ENCODE measurements at places on chromosomes 1 and 21.

GRCh38 chr1:43366179-43366578 lies 1.6 kb downstream of the ELOVL1 start:
- DNase-seq = no peak

DNA sequence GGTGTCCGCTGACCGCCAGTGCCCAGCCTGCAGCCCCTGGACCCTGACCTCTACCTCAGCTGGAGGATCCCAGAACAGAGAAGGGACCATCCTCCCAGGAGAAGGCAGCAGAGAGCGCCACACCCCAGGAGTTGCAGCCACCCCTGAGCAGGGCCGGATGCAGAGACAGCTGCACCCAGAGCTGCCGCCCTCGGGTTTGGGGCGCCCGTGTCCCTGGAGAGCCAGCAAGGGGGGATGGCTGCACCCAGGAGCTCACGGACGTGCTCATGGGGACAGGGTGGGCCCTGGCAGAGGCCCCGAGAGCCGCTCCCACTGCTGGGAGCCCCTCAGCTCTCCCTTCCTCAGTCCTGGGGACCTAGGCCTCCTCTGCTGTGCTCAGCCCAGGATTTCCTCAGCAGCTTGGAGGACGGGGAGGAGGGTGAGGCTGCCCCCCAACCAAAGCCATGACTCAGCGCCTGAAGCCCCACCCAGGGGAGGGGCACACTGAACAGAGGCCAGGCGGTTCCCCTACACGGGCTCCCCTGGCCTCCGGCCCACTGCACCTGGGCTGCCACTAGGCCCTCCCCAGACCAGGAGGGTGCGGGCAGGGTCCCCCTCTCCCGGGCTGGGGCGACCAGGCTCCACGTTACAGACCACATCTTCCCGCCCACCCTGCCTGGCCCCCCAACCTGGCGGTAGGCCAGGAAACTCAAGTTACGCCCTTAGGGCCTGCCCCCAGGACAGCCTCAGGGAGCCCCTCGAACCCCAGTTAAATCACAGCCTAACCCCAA lies 2.2 kb downstream of the ACAP3 start:
- DNase-seq = peak; percentile 41

DNA sequence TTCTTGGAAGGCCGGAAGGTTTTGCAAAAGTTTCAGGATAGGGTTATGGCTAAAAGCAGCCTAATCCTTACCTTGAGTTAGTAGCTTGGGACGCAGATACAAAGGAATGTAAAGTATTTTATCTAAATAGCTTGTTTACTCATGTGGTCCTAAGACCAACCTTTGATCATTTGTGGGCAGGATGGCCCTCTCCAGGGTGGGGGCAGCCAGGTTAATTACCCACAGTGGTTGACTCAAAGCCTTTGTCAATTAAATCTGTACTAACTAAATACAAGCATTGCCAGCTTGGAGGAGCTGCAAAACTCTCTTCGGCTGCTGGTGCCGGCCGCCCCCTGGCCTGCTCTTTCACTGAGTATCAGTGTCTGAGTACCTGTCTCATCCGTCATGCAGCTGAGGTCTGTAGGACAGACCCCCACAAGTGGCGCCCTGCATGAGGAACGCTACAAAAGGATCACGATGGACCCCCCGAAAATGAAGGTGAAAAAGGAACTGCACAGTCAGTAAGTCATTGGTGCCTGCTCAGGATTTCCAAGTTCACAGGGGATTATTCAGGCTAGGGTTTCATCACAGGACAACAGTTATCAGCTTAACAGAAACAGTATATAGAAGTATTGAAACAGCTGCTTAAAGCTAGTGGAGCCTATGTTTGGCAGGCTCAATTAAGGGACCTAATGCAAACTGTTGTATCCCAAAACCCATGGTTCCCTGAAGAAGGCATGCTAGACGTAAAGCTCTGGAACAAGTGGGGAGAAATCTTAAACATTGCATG lies 212.5 kb upstream of the MAP1LC3C start:
- DNase-seq = no peak

- no peak for DNase-seq
Measured at GRCh38 chr1:102580806-102581205, 527.5 kb downstream of the COL11A1 start.

DNA sequence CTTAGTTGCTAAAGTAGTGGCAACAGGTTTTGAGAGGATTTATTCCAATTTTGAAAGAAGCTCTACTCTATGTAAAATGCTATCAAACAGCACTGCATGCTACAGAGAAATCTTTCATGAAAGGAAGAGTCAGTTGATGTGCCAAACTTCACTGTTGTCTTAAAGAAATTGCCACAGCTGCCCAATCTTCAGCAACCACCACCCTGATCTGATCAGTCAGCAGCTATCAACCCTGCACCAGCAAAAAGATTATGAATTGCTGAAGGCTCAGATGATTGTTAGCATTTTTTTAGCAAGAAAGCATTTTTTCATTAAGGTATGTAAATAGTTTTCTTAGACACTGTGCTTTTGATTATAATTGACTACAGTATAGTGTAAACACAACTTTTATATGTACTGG lies 49.6 kb downstream of the SLC9C2 start:
- no peak for DNase-seq

GRCh38 chr1:185479796-185480195 lies 162.8 kb upstream of the IVNS1ABP start:
- no peak for DNase-seq

- peak; percentile 11 for DNase-seq
Measured at GRCh38 chr21:30227633-30228404, 11.9 kb upstream of the CLDN8 start.

- DNase-seq = no peak
Measured at GRCh38 chr1:45009956-45010854, 919 bp downstream of the HECTD3 start.

GRCh38 chr21:42286416-42286815 lies 28.8 kb downstream of the TFF3 start:
- no peak for DNase-seq

- no peak for DNase-seq
Measured at GRCh38 chr1:5966543-5967205, 25.6 kb downstream of the NPHP4 start.

DNA sequence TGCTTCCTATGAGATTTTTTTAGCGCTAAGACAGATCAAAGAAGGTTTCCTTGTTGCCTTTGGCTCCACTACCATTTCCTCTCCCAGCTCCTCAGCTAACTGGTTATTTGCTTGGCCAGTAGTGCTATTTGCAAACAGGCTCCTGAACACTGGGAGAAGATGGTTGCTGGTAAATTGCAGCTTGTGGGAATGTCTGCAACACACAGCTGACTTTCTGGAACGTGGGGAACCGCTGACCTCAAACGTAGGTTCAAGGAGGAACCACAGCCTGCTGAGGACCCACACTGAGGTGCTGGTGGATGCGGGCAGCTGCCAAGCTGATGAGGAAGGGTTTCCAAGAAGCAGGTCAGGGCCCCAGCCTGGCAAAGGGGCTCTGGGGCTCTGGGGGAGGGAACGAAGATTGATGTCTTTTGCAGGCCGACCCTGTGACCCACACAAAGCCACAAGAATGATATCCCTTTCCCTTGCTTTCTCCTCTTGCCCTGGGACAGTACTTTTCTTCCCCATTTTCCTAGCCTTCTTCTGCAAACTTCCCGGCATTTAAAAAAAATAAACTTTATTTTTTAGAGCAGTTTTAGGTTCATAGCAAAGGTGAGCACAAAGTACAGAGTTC lies 24.8 kb downstream of the GNG4 start:
- DNase-seq = no peak

GRCh38 chr1:89737985-89738510 lies 82.8 kb upstream of the LRRC8D start:
- no peak for DNase-seq

GRCh38 chr21:25512095-25513081 lies 94.9 kb downstream of the MRPL39 start:
- peak; percentile 43 for DNase-seq

- DNase-seq = no peak
Measured at GRCh38 chr21:28991861-28992525, 684 bp downstream of the LTN1 start.

DNA sequence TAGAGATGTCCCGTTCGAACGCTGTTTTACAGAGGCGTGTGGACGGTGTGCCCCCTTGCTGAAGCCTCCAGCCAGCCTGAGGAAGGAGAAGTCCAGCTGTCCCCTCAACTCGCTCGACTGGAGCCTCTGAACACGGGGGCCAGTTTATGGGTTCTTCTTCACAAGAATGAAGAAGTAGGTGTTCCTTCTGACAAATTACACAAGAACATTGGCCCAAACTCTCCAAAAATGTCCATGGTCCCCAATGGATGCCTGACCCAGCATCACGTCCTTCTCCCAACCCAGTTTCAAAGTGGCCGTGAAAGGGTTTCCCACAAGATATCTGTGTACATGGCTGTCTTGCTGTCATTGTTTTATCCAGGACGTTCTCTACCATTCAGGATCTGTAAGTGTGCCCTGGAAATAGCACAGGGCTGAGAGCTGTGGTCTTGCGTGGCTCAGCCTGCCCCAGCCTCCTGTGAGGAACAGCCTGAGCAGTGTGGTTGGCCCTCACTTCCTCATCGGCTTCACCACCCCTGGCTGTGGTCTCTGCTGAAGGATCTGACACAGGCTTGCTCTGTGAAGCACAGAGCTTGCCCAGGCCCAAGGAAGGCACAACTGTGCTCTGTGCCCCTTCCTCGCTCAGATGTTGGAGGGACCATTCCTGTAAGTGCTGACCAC lies 1.0 kb upstream of the S100B start:
- DNase-seq = peak; percentile 76

GRCh38 chr1:207666342-207666741 lies 21.4 kb downstream of the CR1L start:
- no peak for DNase-seq

- DNase-seq = peak; percentile 95
Measured at GRCh38 chr1:244319283-244320132, 132.2 kb downstream of the ADSS2 start.

DNA sequence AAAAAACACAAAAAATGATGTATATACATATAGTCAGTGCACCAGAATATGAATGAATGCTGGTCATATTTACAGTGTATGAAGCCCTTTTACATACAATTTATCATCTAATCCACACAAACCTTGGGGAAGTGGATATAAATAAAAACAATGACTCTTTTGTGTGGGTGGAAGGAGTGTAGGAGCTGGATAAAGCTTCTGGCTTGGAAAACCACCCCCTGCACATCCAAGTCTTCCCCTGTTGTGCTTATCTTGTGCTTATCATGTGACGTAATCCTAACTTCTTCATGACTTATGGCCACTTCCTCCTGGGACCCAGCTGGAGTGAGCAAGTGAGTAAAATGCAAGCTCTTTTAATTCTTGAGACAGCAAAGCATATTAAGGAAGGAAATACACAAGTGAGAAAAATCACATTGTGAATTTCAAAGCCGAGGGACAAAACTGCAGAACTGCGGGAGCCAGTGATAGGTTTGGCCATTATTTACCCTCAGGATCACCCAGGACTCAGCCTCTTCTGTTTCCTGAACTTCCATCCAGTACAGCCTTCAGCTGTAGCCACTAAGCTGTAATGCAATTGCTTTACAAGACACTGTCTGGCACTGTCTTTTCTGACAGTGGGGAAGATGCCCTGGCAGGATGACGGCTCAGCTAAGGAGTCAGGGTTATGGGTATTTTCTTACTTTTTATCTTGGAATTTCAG lies 104.0 kb upstream of the PPM1J start:
- DNase-seq = peak; percentile 79

DNA sequence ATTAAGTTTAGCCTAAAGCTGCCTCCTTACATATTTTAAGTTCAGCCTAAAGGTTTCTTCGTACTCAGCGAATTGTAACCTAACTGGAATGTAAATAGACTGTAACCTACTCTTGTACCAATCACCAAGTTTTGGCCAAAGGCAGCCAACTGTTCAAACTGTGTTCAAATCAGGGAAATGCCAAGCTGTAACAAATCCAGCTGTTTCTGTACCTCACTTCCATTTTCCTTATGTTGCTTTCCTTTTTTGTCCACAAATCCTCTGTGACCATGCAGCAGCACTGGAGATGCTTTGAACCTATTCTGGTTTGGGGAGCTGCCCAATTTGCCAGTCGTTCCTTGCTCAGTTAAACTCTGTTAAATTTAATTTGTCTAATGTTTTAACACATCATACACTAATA lies 3.2 kb upstream of the APOBEC4 start:
- no peak for DNase-seq

DNA sequence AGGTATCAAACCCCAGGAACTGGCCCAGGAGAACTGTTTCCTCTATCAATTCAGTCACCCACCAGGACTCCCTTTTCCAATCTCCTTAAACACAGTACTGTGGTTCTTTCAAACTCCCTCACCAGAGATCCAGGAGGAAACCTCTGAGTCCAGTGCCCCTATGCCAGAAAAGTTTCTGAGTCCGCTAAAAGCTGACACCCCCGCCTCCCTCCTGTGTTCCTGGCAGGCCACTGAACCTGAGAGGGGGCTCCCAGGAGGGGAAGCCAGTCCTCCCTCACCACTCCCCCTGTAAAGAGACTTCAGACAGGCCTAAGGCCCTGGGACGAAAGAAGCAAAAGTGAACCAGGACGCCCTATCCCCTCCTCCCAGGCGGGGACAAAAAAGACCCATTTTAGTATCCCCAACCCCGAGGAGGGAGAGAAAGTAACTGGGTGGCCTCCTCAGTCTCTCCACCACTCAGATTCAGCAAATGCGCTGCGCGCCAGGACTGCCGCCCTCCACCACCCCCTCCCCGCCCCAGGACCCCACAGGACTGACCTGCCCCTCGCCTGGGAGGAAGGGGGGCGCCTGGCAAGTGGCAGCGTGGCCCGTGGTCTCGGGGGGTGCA lies 624 bp downstream of the SLC41A1 start:
- DNase-seq = no peak

DNA sequence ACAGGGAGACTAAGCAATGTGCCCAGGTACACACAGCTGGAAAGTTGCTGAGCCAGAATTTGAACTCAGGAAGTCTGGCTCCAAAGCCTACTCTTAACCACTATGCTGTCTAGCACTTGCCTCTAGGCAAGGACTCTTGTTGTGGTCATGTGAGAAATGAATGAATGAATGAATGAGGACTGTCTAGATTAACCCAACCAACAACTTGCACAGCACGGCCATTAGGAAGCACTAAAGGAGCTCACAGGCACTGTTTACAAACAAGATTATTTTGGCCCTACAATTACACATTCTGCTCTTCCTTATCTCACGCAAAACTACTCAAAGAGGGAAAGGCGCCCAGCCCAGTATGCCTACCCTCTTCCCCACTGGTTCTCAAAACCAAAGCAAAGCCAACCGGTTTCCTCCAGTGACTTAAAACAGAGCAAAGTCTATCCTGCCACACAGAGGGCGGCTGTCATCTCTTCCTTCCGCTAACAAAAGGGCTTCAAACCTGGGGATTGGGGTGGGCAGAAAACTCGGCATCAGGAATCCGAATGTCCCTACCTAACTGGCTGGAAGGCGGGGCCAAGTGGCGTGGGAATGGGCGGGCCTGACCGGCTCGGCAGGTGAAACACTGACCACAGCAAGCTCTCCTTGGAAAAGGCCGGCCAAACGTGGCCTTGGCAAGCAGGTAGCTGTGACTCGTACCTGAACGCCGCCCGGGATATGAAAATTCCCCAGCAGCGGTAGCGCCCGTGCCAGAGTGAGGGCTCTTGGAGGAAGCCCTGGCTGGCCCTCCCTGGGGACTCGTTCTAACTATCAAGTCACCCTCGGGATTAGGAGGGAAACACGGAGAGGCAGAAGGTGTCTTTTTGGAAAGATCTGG lies 948 bp downstream of the STK40 start:
- peak; percentile 32 for DNase-seq

All from suppressor macrophage treated with lipopolysaccharide for 4 hours (primary cell).